Stimulated activated naive B cell treated with anti-CD40 and anti-IgM and Interleukin-4, amounts not matched to agents 10 μg/mL and 1 μg/mL and 100 μg/mL, for 72 hours (primary cell): ENCODE measurements at places on chromosomes 2 and 18.
A peak's percentile ranks its signal among the peaks of the same experiment; 100 is the strongest.

DNA sequence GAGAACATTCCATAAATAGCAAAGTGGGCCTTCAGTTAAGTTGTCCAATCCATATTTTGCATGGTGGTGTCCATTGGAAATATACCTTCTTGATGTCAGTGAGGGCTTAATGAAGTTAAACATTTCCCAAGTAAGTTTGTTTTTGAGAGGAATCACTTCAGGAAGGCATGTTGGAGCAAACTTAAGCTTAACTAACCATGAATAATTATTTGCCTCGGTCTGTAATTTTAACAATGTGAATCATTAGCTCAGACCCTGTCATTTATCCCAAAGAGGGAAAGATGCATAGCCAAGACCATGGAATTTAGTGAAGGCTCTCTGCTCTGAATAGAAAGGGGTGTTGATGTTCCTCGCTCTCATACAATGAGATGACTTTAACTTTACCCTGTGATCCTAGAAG is 47.4 kb downstream of the SPATS2L start:
- no peak for DNase-seq

GRCh38 chr2:196336715-196337114 is 165.3 kb upstream of the STK17B start:
- DNase-seq: no peak

DNA sequence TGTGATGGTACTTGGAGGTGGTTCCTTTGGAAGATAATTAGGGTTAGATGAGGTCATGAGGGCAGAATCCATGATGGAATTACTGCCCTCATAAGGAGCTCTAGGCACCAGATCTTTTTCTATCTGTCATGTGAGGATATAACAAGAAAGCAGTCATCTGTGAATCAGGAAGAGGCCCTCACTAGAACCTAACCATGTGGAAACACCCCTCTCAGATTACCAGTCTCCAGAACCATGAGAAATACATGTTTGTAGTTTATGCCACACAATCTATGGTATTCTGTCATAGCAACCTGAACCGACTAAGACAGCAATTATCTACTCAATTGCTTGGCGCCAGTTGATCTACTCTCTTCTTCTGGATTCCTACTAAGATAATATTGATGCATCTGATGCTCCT is 2.4 kb upstream of the SERPINB10 start:
- no peak for DNase-seq

GRCh38 chr2:45280794-45281193 is 271.5 kb upstream of the SIX2 start:
- no peak for DNase-seq

GRCh38 chr2:196341277-196341841 is 170.0 kb upstream of the STK17B start:
- no peak for DNase-seq

GRCh38 chr2:66782780-66783361 is 347.9 kb downstream of the MEIS1 start:
- DNase-seq: no peak

DNA sequence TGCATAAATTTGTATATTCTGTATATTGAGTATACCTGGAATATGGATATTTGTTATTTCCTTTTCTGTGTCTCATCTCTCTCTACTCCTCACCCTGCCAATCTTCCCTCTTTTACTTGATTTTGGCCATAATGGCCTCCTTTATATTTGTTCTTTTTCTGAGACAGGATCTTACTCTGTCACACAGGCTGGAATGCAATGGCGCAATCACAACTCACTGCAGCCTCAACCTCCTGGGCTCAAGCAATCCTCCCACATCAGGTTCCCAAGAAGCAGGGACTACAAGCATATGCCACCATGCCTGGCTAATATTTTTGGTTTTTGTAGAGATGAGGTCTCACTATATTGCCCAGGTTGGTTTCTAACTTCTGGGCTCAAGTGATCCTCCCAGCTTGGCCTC is 30.5 kb downstream of the PREPL start:
- no peak for DNase-seq

- peak; percentile 64 for DNase-seq
Measured at GRCh38 chr2:144374163-144374661, 145.7 kb downstream of the ZEB2 start.

GRCh38 chr2:73257425-73258125 is 23.5 kb downstream of the CCT7 start:
- DNase-seq: no peak

- no peak for DNase-seq
Measured at GRCh38 chr2:7392076-7392787, 475.0 kb downstream of the RNF144A start.

DNA sequence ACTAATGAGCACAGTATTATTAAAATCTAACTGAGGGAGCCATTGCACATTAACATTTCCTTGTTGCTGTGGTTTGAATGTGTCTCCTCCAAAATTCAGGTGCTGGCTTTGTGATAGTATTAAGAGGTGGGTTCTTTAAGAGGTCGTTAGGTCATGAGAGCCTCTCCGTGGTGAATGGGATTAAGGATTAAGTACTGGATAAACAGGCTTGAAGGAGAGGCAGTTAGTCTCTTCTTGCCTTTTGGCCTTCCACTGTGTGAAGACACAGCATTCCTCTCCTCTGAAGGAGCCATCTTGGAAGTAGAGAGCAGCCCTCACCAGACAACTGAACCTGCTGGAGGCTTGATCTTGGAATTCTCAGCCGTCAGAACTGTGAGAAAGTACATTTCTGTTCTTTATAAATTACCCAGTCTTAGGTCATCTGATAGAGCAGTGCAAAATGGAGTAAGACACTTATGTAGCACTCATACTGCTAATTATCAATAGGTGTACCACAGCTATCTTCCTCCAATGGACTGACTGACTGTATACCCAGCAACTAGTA is 182.7 kb downstream of the MYO3B start:
- no peak for DNase-seq

GRCh38 chr2:227471924-227472264 is at the start of gene AGFG1:
TSS of gene AGFG1 (plus strand) at chr2:227472156. CDS start at chr2:227472422, 266 bp downstream.
- peak; percentile 87 for DNase-seq

- no peak for DNase-seq
Measured at GRCh38 chr2:67649331-67650261, 252.5 kb downstream of the ETAA1 start.

DNA sequence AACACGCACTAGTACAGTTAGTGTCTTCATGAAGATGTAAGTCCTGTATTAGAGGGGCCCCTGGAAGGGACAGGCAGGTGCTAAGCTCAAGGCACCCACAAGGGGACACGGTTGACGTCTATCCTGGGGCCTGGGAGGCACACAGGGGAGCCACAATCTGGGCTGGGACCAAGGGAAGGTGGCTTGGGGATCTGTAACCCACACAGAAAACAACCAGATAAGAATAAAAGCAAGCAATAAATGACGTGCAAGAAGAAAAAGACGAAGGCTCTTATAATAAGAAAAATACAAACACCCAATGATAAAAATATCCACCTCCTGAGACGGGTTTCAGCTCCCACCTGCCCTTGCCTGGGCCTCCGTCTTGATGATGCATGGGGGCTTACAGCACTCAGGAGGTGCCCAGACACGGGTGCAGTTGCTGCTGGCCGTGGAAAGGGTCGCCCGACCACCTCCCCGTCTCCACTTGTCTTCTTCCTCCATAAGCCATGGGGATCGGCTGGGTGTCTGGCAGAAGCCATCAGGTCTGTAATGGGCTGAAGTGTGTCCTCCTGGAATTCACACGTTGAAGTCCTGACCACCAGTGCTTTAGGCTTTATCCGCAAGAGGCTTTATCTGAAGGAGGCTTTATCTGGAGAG is 73.9 kb downstream of the TWIST2 start:
- DNase-seq: no peak

DNA sequence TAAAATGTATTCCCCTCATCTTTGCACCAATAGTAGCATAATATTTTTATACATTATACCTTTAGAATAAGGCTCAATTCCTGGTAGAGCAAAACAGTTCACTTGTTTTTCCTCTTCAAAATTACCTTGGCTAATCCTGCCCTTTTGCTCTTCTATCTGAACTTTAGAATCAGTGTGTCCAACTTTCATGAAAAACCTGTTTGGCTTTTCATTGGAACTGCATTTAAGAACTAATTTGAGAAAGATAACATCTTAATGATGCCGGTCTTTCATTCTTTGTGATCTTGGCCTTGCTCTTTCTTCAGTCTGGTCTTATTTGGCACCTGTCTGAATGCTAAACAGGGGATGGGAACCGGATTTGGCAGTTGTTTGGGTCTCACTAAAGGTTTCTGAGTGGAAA is 112.9 kb upstream of the CD302 start:
- no peak for DNase-seq

GRCh38 chr2:166270376-166270775 is 105.4 kb downstream of the SCN9A start:
- DNase-seq: no peak

DNA sequence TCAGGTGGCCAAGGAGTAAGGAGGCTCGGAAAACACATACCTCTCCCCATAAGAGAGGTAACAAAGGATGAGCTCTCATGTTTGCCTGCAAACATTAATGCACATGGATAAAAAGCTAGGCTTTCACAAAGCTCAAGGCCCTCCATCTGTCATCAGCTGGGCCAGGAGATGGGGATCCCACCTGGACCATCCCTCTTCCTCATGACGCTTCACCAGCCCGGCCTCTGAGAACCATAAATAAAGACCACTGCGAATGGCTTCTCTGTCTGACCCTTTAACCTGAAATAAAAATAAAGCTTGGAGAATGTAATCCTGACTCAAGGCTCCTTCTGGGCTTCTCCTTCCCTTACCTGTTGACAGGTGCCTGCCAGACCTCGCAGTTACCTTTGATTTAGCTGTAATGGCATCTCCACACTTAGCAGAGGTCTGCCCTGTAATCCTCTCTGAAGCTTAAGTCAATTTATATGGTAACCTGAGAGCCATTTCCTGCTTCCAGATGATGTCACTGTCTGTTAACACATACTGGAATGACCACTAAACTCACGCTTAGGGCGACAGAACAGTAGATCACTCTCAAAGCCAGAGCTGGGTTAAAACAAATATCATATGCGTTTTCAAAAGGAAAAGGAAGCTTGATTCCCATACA is 29.3 kb upstream of the FOXI3 start:
- no peak for DNase-seq

GRCh38 chr2:69588403-69588802 is 55.1 kb downstream of the AAK1 start:
- no peak for DNase-seq

DNA sequence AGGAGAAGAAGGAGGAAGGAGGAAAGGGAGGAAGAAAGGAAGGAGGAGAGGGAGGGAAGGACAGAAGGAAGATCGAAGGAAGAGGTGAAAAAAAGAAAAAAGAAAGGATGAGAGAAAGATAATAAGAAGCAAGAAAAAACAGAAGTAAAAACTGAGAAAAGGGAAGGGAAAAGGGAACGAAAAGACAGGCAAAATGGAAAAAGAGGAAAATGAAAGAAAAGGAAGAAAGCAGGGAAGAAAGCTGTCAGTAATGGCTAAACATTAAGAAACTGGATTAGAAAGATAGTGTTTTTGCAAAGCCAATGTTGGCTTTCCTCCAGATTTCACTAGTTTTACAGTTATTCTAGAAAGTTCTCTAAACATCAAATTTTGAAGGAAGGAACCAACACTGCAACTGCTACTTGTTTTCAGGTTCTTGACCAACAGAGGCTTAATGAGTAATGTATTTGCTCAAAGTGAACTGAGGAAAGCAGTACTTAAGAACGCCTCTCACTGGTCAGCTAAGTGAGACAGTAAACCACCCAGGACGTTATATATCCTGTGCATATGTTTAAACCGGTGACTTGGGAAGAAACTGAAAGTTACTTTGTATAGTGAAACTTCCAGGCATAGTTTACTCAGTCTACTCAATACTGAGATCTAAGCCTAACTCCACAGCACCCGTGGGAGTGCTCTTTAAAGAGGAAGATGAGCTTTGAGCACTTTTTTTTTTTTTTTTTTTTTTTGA is 286.2 kb upstream of the TRIB2 start:
- peak; percentile 20 for DNase-seq

DNA sequence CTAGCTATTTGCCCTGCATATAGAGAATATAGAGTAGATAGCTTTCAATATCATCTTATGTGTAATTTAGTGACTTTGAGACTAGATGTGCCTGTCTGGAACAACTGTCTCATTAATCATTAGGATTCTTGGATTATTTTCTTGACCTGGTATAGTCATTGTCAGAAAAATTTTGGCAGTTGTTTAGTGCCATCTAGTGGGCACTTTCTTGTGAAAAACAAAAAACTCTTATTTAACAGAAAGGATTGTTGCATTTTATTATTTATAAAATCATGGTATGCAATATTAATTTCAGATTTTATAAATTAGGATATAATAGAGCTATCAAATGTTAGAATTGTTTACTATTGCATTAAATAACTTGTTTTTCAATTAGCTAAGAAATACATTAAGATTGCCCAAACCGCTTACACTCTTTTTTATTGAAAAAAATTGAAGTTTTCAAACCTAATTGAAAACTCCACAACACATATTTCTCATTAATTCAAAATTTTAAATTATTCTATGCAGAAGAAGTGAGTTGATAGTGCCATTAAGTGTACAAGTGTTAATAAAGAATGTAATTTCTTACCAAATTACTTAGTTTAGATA is 80.3 kb downstream of the DYNAP start:
- DNase-seq: no peak

DNA sequence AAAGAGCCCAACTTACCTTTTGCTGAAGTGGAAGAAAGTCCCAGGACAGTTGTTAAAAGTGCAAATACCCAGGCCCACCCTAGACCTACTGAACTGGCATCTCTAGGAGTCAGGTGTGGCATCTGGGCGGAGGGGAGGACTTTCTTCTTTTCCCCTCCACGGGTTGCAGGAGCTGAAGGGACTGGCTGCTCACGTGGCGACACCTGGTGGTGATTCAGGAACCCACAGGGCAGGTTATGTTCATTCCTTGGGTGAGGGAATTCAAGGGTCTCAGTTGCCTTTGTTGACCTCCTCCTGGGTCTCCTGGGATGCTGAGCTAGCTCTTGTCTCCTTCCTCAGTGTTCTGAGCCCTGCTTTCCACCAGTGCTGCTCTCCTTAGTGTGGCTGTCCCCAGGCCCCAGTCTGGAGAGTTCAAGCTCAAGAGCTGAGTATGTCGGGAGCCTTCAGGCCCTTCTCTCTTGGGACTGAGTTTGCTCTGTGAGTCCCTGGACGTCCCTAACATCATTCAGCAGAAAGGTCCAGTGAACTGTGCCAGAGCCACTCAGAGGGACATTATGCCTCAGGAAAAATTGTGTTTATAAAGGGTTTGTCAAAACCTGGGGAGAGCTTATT is 56.9 kb downstream of the DYSF start:
- DNase-seq: peak; percentile 55

GRCh38 chr2:73265298-73266060 is 18.8 kb downstream of the FBXO41 start:
- no peak for DNase-seq

GRCh38 chr18:3212657-3213056 is 7.1 kb downstream of the MYOM1 start:
- no peak for DNase-seq

DNA sequence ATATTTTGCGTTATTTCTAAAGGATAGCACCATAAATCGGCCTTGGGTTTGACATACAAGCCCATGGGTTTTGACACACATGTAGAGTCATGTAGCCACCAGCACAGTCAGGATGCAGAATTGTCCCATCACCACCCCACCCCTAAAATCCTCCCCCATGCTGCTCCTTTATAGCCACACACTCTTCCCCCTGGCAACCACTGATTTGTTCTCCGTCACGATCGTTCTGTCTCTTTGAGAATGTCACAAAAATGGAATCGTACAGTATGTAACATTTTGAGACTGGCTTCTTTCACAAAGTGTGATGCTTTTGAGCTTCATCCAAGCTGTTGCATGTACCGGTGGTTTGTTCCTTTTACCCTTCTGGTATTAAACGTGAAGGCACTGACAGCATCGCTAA is 39.1 kb downstream of the CRACDL start:
- no peak for DNase-seq

GRCh38 chr2:30359644-30360167 is 87.3 kb upstream of the LCLAT1 start:
- DNase-seq: no peak

- DNase-seq: no peak
Measured at GRCh38 chr2:173221937-173222594, 132.6 kb upstream of the CDCA7 start.
